ENCODE measurements at places on chromosomes 16 and 17. TPM values are rescaled to one million over a fixed set of nuclear protein-coding genes. Genes with fewer than 3 reads are reported as not detected.

SNAI3 gene
- total RNA-seq, result not detected

ALDH3A1 gene
- 3.2 TPM for total RNA-seq

SLC35B1 gene
- 86.6 TPM for total RNA-seq

ITGA2B gene
- 0.28 TPM for total RNA-seq

CHST4 gene
- not detected for total RNA-seq

DNA sequence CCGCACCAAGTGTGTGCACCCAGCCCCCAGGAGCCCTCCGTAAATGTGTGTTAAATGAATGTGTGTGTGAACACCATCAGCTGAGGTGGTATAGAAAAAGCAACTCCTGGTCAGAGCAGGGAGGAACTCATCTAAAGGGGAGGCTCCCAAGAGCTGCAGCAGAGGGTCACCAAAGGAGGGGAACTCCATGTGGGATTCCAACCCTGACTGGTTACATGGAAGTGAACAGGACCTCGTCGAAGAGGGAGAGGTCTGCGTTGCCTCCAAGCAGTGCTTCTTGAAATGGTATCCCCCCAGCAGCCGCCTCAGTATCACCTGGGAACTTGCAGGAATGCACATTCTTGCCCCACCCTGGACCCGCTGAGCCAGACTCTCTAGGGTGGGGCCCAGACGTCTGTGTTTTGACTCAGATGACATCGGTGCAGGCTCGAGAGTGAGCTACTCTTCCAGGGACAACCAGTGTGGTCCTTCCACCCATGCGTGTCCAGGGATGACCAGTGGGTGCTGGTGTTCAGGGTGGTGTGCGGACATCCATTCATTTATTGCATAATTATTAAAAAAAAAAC, 30.8 kb downstream of the ADCY9 start:
- no peak for DNase-seq

DNA sequence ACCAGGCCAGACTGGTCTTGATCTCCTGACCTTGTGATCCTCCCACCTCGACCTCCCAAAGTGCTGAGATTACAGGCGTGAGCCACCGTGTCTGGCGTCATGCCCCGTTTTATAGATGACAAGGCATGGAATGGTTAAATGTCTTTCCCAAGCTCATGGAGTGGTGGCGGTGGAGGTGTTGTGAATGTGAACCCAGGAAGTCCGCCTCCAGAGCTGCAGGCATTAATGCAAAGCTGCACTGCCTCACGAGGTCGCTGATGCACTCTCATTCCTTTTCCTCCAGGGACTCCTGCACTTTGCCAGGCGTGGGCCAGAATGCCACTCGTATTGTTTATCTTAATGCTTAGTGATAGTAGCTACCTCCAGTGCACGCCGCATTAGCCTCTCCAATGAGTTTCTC, 149.6 kb downstream of the WWOX start:
- DNase-seq, result no peak

- no peak for DNase-seq
Observed at GRCh38 chr16:47627085-47627639, 166.0 kb downstream of the PHKB start.

DNA sequence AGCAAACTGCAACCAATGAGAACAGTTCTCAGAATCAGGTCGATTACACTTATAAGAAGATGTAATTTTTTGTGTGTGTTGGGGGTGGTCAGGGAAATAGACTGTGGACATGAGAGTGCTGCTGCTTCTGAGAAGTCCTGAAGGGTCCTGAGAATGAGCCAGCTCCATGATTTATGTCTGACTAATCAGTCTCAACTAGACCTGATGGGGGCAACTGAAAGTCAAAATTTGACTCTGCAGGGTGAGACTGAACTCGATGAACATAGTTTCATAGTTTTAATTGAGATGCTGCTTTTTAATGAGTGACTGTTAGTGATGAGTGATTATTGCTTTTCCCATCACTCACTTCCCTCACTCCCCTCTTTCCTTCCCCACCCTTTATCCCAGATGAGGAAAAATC, 37.3 kb downstream of the SMARCE1 start:
- DNase-seq, result no peak

- no peak for DNase-seq
Observed at GRCh38 chr16:88531931-88532433, 38.2 kb upstream of the ZC3H18 start.

DNA sequence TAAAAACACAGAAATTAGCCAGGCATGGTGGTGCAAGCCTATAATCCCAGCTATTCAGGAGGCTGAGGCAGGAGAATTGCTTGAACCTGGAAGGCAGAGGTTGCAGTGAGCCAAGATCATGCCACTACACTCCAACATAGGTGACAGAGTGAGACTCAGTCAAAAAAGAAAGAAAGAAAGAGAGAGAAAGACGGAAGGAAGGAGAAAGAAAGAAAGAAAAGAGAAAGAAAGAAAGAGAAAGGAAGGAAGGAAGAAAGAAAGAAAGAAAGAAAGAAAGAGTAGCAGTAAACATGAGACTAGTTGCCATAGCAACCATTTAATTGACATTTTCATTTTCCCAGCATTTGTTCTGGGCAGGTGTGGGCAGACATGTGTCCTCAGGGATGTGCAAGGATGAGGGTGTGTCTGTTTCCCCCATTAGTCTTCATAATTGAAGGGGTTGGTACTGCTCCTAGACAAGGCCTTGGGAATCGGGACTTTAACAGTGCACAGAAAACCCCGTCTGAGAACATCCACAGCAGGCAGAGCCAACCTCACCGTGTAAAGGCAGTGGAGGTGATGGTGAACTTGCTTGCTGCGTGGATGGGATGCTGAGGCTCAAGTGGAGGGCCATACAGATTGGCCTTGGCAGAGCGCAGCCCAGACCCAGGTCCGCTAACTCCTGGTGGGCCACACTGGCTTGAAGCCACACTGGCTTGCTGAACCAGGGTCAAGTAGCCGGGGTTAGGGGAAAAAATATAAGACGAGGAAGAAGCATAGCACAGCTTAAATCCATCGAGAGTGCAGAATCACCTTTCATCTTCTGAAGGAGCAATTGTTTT, 35.2 kb upstream of the KIFC3 start:
- DNase-seq, result no peak

GRCh38 chr17:193841-194806, 12.7 kb upstream of the DOC2B start:
- DNase-seq, result no peak

GRCh38 chr17:5413682-5414081, 5.8 kb downstream of the NUP88 start:
- no peak for DNase-seq

GRCh38 chr17:72336026-72336803, 215.4 kb downstream of the SOX9 start:
- DNase-seq, result no peak

- no peak for DNase-seq
Observed at GRCh38 chr16:62240722-62241121, 204.5 kb upstream of the CDH8 start.

DNA sequence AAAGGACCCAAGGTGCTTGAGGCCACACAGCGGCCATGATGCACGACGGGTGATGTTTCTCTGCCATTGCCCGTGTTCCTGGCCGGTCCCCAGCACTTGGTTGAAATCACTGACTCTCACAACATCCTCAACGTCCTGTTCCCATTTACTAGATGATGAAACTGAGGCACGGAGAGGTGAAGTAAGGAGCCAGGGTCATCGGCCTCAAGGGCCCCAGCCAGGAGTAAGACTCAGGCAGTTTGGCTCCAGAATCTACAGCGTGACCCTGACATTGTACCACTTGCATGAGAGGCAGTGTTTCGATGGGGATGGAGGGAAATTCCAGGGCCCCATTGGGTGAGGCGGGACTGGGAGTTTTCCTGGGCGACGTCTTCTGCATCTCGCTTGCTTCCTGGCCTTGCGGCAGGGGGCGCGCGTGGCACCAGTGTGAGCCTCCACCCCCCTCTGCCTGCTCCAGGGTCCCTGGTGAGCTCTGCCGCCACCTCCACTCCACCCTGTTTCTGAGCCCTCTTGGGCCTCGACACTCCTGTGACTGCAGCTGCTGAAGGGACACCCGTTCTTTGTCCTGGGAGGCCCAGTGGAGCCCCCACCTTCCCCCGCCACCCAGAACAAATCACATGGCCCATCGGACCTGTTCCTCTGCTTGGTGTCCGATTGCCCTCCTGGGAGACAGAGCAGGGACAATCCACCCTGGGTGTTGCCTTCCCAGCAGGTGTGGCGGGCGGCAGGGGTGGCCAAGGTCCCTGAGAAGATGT, 133.0 kb upstream of the GSE1 start:
- DNase-seq, result no peak

- DNase-seq, result no peak
Observed at GRCh38 chr16:85274924-85275323, 162.7 kb upstream of the CIBAR2 start.

GRCh38 chr17:7651097-7651664, 455 bp downstream of the ATP1B2 start:
- no peak for DNase-seq
